ENCODE measurements at places on chromosomes 2 and 18. TPM values are rescaled to one million over a fixed set of nuclear protein-coding genes. Genes with fewer than 3 reads are reported as not detected.

The VWC2L gene
- polyA plus RNA-seq, result 0.31 TPM

The CYTIP gene
- not detected for polyA plus RNA-seq

The CDKL4 gene
- not detected for polyA plus RNA-seq

The VWA3B gene
- not detected for polyA plus RNA-seq

The PCGF1 gene
- polyA plus RNA-seq, result 30.2 TPM

The MC5R gene
- not detected for polyA plus RNA-seq
